Nephron progenitor cell (in vitro differentiated cells): ENCODE measurements at places on chromosomes 16 and 17.

- DNase-seq, result no peak
Observed at GRCh38 chr17:30840771-30841170, 9.0 kb downstream of the ATAD5 start.

GRCh38 chr17:76868176-76868668 lies at the start of gene MGAT5B:
TSS of gene MGAT5B (plus strand) at chr17:76868404. CDS start at chr17:76869030, 626 bp downstream.
- peak; percentile 96 for DNase-seq

GRCh38 chr16:87086575-87086974 lies 230.6 kb downstream of the C16orf95 start:
- no peak for DNase-seq

DNA sequence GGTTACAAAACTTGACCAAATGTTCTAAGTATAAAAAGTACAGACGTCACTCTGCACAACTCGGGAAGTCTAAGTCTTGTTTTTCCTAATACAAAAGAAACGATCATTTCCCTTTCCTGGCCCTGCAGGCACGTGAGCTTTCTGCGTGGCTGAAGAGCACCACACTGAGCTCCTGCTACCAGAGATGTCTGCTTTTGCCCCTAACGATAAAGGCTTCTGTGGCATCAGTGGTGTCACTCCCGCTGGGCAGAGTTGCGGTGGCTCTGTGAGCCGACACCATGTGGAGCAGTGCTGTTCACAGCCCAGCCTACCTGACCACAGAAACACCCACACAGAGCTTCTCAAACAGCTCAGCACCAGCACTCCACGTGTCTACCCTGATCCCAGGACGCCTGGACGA lies 20.5 kb downstream of the EMC8 start:
- no peak for DNase-seq

GRCh38 chr17:66522591-66523272 lies 220.3 kb downstream of the PRKCA start:
- DNase-seq, result no peak

DNA sequence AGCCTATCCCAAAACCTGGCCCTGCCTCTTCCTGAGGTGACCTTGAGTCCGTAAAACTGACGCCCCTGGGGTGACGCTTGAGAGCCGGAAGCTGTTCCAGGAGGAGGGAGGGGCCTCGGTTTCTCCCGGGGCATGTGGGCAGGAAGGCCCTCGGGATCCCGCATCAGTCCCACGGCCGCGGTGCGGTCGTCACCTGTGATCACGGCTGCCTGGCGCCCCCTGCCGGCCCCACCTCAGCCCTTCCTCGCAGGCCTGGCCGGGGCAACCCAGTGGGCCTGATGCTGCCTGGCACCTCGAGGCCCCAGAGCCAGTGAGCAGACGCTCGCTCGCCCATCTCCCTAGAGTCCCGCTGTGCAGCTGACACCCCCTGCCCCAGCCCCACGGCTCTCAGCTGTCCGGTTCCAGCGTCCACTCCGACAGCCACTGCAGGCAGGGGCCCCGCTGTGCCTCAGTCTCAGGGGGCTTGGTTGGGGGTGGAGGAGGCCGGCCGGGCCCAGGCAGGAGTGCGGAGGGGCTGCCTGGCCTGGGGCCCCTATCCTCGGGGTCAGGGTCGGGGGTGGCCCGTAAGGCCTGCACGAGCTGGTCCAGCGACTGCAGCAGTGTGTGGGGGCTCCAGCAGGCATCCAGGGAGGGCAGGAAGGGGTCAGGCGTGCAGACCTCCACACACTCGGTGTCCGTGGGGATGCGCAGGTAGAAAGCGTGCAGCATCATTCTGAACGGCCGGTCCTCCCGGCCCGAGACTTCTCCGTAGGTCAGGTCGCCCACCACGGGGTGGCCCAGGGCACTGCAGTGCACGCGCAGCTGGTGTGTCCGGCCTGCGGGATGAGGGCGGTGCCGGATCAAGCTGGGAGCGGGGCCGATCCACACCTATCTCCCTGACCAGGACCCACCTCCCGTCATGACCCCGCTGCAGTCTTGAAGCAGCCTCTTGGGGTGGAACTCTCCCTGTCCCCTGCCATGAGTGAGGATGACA lies 2.3 kb downstream of the RPUSD1 start:
- peak; percentile 88 for DNase-seq

- DNase-seq, result no peak
Observed at GRCh38 chr16:29662000-29662728, 883 bp upstream of the SPN start.

DNA sequence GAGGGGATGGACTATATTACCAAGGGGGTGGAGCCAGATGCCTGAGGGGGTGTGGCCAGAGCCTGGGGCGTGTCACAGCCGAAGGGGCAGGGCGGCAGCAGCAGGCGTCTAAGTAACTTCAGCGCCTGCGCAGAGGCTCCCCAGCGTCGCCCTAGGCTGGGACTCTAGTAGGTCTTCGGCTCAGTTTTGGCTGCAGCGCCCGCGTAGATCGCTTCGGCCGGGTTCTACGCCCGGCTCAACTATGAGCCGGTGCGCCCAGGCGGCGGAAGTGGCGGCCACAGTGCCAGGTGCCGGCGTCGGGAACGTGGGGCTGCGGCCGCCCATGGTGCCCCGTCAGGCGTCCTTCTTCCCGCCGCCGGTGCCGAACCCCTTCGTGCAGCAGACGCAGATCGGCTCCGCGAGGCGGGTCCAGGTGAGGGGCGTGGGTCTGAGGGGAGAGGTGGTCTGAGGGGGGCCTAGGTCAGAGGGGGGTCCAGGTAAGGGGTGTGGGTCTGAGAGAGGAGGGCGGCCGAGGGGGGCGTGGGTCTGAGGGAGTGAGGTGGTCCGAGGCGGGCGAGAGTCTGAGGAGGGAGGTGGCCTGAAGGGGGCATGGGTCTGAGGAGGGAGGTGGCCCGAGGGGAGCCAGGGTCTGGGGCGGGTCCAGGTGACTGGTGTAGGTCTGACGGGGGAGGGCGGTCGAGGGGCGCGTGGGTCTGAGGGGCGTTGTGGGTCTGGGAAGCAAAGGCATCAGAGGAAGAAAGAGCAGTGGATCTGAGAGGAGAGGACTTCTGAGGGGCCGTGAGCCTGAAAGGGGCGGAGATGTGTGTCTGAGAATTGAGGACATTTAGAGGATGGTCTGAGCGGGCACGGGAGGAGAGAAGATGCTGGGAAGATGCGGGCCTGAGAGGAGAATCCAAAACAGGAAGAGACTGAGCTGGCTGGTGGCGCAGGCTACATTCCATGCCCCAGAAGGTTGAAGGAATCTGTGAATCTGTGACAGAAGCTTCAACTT lies at the start of gene LPCAT2:
LPCAT2 (plus strand) TSS at position 132 of the 991 bp plus-strand sequence; CDS start at position 242, 110 bp downstream.
- DNase-seq, result peak; percentile 92

GRCh38 chr17:12737740-12738469 lies 51.4 kb upstream of the ARHGAP44 start:
- no peak for DNase-seq

- no peak for DNase-seq
Observed at GRCh38 chr16:12695454-12695853, 108.2 kb downstream of the CPPED1 start.
